Aorta (tissue), 5 donors: ENCODE measurements at places on chromosomes 2 and 18. TPM values are rescaled to one million over a fixed set of nuclear protein-coding genes. Genes with fewer than 3 reads are reported as not detected.

- no peak for DNase-seq
Measured at GRCh38 chr2:181241797-181242196, 215.4 kb upstream of the ITGA4 start.

- no peak for DNase-seq
Measured at GRCh38 chr2:223439184-223439583, 163.0 kb downstream of the SCG2 start.

Gene CRYGC
- not detected for total RNA-seq

Gene GKN1
- not detected for total RNA-seq

GRCh38 chr2:101328474-101329007, 20.0 kb upstream of the RNF149 start:
- no peak for DNase-seq

- DNase-seq = no peak
Measured at GRCh38 chr2:219916281-219916680, 288.9 kb downstream of the SLC4A3 start.

Gene FHOD3
- 42.0 TPM for total RNA-seq

Gene KCTD1
- total RNA-seq = 13.2 TPM

DNA sequence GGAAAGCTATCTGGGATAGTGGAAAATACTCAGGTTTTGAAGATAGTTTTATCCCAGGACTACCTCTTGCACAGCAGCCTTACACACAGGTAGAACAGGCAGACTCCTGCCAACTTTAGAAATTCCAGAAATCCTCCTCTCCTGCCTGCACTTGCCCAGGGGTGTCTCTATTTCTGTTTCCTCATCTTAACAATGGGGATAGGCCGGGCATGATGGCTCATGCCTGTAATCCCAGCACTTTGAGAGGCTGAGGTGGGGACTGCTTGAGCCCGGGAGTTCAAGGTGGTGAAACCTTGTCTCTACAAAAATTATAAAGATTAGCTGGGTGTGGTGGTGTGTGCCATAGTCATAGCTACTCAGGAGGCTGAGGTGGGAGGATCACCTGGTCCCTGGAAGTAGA, 117.0 kb upstream of the ARL5A start:
- no peak for DNase-seq

DNA sequence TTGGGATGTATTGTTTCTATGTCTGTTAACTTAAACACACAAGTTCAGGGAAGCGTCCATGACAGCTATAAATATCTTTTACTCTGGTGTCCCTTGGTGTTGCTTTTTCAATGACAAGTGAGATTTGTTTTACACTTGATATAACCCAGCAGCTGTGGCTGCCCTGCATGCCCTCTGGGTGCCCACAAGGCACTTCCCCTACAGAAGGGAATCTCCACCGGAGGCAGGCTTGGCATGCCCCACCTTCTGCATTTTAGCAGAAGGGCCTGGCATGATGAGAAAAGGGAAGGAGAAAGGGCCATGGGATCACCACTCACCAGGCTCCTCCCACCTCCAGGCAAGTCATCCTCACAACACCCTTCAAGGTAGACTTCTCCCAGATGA, 68.7 kb downstream of the TMEM247 start:
- no peak for DNase-seq

Gene RSAD2
- 4.9 TPM for total RNA-seq

Gene QPCT
- total RNA-seq = 4.0 TPM

Gene CAD
- 19.5 TPM for total RNA-seq

DNA sequence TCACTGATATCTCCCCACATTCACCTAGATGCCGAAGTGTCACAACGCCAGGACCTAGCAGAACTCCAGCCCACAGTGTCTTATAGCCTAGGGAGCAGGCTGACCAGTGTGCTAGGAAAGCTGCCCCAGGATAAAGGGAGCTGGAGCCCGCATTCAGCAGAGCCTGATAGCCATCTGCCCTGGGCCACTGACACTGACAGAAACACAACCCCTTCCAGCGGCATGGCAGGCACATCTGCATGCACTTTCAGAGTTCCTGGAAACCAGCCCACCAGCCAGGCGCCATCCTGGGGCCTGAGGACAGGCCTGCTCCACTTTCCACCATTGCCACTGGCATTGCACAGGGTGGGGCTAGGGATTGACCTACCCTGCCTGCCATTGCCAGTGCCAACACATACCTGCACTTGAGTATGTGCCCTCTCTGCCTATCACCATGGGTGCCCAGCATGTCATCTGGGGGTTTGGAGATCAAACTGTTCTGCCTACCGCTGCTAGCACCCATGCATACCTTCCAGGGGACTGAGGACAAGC, 290.1 kb upstream of the KLHL14 start:
- no peak for DNase-seq

DNA sequence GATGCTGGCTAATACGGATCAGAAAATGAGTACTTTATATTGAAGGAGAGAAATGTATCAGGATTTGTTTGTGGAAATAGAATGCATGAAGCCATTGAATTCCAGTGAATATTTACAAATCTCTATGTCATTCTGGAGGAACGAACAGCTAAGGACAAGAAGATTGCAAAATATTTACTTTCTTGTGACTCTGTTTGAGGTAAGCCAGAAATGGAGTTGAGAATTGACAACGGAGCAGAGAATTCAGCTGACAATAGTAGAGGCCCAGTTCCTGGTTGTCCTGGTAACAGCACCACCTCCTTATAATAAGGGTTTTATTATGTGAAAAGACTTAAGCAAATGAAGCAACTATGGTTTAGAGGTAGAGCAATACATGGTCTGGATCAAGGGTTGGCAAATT, 349.2 kb downstream of the ADCYAP1 start:
- DNase-seq = no peak

Gene ESPNL
- not detected for total RNA-seq

Gene RAPH1
- 62.0 TPM for total RNA-seq

DNA sequence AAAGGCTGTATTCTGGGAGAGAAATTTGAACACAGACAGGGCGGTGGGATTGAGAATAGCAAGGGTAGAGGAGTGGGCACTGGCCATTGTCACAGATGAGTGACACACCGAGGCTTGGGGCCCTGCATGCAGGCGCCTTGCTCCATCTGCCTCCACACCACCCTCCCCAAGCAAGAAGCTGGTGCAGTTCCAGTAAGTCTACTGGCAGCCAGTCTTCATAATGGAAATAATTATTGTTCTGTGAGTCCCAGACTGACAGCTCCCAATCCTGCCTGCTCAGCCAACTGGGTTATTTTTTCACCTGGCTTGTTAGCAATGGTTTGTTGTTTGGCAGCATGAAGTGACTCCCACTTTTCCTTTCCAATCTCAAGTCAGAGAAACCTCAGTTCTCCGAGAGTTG, 13.0 kb downstream of the TTC32 start:
- no peak for DNase-seq

DNA sequence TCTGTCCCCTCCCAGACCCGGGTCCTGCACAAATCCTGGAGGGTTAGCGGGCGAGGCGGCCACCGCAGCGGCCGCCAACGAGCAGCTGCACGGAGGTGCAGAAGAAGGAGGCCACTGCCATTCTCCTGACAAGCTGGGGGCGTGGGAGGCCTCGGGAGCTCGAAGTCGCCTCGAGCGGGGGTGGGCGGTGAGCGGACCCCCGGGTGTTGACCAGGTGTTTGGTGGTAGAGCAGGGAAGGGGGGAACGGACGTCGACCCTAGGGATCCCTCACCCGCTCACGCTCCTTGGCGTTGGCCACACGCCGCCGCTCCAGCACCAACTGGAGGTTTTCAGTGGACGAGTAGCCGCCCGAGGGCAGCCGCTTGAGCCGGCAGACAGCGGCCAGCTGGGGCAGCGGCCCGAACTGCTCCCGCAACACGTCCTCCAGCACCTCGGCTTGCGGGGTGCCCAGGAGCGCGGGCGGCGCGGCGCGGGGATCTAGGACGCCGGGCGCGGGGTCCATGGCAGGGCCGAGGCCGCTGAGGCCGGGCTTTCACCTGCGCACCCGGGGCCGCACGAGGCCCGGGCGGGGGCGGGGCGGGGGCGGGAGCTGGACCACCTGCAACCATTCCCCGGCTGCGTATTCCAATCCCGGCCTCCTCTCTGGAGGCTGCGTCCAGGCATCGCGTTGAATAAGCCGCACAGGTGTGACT, at the start of gene FIGLA:
Gene FIGLA, minus strand, starts transcription at position 508 of the 693 bp plus-strand sequence. Its CDS starts 5 bp downstream, at position 503.
- DNase-seq = no peak

DNA sequence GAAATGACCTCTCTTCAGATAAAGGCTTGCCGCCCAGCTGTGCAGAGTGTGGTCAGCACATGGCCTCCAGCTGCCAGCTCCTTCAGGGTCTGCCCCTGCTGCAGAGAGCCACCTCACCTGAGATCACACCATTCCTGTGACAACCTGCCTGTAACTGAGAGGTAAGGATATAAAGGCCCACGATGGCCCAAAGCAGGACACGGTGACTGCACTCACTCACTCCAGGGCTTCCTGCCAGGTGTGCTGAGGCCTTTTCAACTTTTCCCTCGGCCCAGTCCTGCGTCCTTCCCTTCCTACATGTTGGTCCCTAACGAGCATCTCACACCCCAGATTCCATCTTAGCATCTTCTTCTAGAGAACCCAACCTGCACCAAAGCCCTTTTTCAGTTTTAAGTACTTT, 36.2 kb downstream of the ANKRD44 start:
- DNase-seq = no peak

Gene ACMSD
- total RNA-seq = not detected

DNA sequence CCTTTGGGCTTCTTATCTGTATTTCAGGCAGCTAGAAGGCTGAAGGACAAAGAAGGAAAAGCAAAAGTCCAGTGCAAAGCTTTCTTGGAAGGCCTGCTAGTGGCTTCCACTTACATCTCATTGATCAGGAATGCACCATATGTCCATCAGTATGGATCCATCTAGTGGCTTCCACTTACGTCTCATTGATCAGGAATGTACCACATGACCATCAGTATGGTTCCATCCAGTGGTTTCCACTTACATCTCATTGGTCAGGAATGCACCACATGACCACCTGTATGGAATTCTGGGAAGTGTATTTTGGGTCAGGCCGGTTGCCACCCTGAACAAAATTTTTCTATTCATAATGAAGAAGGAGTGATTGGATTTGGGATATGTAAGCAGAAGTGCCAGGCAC, 70.6 kb downstream of the LYPD6 start:
- no peak for DNase-seq

GRCh38 chr18:39660141-39660540, 2094.5 kb upstream of the CELF4 start:
- no peak for DNase-seq

DNA sequence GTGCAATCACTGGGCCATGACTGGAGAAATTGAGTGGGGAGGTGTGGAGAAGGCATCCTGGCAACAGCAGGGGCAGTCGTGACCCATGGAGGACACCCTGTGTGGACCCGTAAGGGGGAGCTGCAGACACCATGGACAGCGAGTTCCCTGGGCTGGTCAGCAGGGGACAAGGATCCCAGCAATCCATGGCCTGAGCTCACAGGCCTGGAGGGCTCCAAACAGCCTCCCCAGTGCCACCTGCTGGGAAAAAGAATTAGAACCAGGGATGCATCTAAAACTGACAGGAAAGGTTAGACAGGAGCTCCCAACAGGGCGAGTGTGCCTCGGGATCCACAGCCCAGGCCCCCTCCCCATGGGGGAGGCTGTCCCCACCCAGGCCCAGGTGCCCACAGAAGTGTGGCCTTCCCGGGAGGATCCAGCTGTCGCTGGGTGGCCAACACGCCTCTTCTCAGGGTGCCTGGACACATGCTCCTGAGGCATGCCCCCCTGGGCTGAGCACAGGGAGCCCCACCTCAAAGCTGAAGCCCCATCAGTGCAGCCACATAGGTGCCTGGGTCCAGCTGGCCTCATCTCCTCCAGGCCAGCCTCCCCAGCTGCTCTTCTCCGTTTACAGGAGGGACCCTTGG, 20.5 kb upstream of the KIF1A start:
- DNase-seq = no peak

Gene HTR2B
- total RNA-seq = 2.0 TPM

Gene CHRND
- total RNA-seq = not detected

Gene MLPH
- 10.1 TPM for total RNA-seq

DNA sequence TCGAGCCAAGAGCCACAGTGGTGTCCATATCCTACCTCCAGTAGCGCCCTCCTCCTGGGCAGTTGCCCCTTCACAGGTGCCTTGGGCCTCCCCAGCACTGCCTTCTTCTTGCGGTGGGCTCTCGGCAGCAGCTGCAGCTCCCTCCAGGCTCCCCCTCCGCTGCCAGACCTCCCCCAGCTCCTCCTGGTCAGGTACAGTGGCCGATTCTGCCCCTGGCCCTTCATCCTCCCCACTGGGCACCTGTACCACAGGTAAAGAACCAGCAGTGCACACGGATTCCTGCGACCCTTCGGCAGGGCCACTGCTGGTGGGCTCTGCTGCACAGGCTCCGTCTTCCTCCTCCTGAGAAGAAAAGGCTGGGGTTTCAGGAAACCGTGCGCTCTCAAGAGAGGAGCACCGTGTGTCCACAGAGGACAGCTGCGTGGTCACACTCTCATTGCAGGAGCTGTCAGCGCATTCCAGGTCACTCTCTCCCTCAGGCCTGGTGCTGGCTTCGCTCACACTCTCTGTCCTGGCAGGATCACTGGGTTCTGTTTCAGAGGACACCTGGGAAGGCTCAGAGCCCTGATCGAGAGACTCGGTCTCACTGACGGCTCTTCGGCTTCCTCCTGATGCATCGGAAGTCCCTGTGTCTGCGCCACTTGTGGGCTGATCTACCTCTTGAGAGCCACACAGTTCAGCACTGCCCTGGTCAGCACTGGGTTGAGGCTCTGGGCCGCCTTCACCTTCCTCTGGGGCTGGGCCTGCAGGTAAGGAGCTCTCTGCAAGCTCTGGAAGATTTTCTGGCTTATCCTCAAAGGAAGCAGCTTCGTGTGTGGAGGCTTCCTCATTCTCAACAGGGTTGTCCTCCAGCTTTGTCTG, 147.4 kb upstream of the STK17B start:
- peak; percentile 42 for DNase-seq

Gene VWC2L
- total RNA-seq = not detected

DNA sequence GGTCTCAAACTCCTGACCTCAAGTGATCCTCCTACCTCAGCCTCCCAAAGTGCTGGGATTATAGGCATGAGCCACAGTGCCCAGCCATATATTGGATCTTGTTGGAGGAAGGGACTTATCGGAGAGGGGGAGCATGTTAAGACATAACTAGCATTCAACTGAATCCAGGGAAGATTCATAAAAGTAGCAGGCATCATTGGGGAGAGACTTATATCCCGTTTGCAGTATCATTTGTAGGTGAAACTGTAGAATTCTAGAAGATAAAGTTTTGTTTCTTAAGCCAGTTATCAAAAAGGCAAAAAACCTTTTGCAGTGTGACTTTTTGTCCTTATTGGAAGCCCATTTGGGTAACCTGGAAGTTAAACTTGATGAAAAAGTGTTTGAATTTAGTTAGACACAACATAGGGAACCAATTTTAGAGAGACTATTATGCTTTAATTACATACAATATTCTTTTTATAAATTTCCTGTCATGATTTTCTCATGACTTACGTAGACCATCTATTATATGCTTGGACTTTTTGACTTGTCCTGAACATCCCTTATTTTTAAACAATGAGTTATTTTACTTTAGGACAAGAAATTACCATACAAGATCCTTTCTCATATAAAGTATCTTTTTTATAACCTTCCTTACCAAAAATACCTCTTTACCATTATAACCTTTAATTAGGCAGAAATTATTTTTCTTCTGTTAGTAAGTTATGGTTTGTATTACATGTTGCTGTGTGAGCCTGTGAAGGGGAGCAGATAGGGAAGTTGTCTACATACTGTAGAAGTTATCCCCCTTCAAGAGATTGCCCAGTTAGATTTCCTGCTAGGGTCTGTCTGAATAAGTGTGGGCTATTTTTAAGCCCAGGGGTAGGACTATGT, 20.3 kb downstream of the RAB3GAP1 start:
- no peak for DNase-seq
